ENCODE measurements at places on chromosomes 5 and 9.

DNA sequence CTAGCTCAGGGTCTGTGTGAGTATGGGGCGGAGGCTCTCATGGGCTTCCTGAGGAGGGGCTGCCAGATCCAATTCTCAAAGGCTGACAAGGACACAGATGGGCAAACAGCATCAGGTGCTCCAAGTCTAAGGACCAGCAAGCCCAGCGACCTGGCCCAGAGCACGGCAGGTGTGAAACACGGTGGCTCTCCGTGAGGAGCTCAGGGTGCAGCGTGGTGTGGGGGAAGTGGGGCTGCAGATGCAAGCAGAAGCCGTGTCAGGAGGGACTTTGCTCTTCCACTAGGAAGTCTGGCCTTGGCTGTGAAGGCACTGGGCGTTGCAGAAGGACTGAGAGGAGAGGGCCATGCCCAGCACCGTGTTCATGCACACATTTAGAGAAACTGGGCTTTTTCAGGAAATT lies 420.0 kb downstream of the GADD45G start:
- DNase-seq: no peak

DNA sequence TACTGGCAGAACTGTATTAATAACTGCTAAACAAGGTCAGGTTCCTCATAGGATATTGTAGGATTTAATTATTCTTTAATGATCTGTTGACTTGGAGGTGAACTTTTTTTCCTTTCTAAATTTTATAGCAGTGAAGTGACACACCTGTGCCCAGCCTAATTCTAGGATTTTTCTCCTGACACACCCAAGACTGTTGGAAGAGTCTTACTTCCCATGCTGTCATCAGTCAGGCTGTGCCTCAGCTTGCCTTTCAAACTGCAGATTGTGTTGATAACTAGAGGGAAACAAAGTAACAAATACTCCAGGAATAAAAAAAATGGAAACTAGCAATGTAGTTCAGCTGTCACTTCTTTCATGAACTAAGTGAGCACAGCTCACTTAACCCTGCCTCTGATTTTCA lies 22.0 kb downstream of the OTULIN start:
- DNase-seq: no peak

GRCh38 chr5:67094476-67095300 lies 101.9 kb downstream of the CD180 start:
- no peak for DNase-seq

GRCh38 chr9:131045300-131046092 lies 36.5 kb downstream of the LAMC3 start:
- DNase-seq: peak; percentile 9

DNA sequence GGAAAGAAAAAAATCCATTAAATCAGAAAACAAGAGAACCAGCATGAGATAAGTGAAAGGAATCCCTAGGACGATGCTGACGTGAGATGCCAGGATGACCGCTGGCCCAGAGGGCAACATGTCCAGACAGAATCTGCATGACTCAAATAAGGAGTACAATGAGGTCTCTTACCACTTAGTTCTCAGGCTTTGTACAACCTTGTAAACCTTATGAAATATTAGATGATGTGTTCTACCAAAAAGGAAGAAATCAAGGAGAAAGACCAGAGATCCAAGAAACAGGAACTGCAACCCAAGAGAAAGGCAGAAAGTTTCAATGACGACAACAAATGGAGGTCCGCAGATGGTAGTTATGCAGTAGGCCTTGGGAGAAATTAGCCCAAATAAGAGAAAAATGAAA lies 2.8 kb upstream of the GPR150 start:
- DNase-seq: no peak

DNA sequence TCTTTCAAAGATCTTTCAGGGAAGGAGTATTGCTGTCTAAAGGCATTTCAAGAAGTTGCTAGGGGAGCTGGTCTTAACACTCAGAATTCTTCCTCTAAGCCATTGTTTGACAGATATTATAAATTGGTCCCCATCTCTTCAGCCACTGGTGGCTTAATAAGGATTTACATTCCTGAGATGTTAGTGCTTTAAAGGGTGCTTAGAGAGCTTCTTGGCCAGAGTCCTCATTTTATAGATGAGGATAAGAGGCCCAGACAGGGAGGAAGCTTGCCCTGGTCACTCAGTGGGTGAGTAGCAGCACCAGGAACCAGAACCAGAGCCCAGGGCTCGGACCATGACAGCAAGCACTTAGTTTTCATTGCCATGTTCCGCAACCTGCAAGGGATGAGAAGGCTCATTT lies 53.2 kb downstream of the GALNT10 start:
- DNase-seq: no peak

GRCh38 chr9:76323490-76323889 lies 70.7 kb downstream of the RFK start:
- no peak for DNase-seq

GRCh38 chr9:126459965-126460843 lies 133.6 kb downstream of the MVB12B start:
- no peak for DNase-seq

DNA sequence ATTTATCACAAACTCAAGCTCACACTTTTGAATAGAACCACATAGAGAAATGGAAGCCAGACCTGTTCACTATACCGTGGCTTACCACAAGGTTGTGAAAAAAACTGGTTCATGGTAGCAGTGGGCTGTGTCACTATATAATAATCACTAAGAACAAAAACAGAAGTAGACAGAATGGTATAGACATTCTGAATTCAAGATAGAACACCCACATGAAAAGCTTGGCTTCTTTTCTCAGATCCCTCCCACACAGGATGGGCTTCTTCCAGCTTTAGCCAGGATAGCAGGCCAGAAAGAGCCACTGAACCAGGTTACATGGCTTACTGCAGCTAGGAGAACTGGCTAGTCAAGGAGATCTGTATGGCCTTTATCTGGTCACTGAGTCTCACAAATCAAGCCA lies 6.1 kb upstream of the NRG2 start:
- no peak for DNase-seq

GRCh38 chr5:61623401-61624069 lies 291.5 kb downstream of the ZSWIM6 start:
- no peak for DNase-seq

GRCh38 chr9:114989600-114990410 lies 59.4 kb upstream of the TNFSF8 start:
- DNase-seq: no peak

GRCh38 chr5:3509290-3509689 lies 86.3 kb upstream of the IRX1 start:
- no peak for DNase-seq

GRCh38 chr5:10578293-10578665 lies 14.4 kb downstream of the ANKRD33B start:
- DNase-seq: no peak

DNA sequence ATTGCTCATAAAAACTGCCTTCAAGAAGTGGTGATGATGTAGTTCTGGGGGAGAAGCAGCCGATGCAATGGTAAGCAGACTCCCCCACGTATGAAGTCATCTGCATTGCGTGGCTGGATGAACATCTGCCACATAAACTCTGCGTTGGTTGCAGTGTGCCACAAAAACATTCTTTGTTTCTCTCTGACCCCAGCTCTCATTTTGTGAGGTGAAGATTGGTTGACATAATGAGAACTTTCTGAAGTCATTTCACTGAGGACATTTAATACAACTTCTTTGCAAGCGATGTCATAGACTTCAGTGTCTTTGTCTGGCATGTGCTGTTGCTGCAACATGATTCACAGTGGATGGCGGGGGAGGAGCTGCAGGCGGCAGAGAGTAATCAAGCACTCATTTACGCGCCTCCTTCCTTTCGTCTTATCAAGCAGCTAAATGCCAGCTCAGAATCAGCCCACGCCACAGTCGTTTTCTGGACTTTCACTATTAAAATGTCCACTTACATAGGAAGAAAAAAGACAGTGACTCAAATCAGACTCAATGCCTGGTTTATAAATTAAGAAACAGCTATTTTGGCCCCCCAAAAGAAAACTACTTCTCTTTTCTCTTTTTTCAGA lies 91.5 kb upstream of the NFIL3 start:
- DNase-seq: no peak

GRCh38 chr5:14806456-14806855 lies 65.1 kb downstream of the ANKH start:
- no peak for DNase-seq

GRCh38 chr9:95204710-95205109 lies 112.8 kb downstream of the FANCC start:
- no peak for DNase-seq

GRCh38 chr9:123883634-123884033 lies 46.3 kb downstream of the DENND1A start:
- DNase-seq: no peak

DNA sequence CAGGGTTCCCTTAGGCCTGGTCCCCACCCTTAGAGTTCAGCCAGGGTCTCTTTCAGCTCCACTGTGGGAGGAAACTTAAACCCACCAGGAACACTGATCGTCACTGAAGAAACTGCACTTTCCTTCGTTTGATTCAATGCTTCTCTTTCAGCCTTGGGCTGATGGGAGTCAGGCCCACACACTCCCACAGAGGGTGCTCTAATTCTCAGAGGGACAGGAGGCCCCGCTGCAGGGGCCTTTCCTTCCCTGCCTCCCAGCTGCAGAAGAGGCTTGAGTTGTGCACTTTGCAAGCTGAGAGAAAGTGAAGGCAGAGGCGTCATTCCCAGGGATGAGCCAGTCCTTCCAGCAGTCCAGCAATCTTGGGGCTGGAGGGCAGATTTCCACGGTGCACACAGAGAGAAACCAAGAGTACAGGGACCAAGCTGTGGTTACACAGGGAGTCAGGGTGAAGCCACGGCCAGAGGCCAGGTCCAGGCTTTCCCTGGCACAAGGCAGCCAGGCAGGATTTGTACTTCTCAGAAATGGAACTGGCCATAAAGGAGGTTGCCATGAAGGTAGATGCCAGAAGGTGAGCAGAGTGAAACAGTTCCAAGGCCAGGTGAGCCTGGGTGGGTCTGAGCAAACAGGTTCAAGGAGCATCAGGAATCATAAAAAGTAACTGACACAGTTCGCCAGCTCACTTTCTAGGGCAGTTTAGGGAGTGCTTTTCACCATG lies 10.4 kb upstream of the GLIPR2 start:
- DNase-seq: no peak

- no peak for DNase-seq
Measured at GRCh38 chr5:87787625-87788256, 375.0 kb upstream of the CCNH start.

GRCh38 chr5:1929108-1929991 lies 46.6 kb upstream of the IRX4 start:
- DNase-seq: no peak

- DNase-seq: no peak
Measured at GRCh38 chr5:178242416-178242815, 9.8 kb upstream of the PHYKPL start.

DNA sequence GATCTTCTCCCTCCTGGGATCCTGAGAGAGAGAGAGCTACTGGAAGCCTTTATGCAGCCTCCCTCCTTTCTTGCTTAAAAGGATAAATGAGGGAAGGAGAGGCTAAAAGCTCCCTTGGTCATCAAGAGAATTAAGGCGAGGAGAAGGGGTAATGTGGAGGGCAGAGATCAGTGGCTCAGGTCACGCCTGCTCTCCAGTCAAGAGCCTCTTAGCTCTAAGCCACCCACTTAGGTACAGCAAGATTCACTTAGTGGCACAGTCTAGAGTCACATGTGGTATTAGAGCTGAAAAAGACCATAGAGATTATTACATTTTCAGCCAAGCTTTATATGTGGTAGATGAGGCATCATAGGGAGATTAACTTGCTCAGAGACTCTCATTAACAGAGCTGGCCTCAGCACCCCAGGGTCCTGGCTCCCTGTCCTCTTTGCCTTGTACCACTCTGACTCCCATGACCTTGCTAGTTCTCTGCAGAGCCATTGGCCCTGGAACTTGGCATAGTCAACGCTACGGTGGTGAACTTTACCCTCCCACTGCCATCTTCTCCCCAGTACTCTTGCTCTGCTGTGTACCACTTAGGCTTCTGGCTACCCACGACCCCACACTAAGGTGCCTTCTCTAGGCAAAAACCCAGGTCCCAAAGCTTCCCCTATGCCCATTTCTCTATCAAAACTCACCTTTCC lies 37.6 kb downstream of the MFAP3 start:
- no peak for DNase-seq

DNA sequence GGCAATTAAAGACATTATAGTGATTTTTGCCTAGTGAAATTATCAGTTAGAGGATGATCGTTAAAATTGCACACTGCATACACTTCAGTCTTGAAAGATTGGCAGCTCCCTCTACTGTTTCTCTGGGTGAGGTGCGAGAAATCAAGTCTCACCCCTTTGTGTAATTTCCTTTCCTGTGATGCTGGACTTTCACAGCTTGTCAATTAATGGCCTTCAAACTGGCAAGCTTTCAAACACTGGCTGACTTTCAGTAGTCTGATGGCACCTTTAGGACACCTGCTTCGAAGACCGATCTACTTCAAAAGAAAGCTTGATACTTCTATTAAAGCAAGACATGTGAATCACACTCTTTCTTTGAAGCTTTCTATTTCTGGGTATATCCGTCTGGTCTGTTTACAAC lies 706.7 kb upstream of the PTPRD start:
- DNase-seq: no peak

GRCh38 chr9:84838879-84839278 lies 169.3 kb downstream of the NTRK2 start:
- no peak for DNase-seq

All from activated T-cell treated with anti-CD3 and anti-CD28 coated beads for 4 hours (primary cell).